EL (cell line): ENCODE measurements at places on chromosomes 3 and 15.

- no peak for DNase-seq
Measured at GRCh38 chr3:52233108-52233591, 5.8 kb downstream of the TWF2 start.

DNA sequence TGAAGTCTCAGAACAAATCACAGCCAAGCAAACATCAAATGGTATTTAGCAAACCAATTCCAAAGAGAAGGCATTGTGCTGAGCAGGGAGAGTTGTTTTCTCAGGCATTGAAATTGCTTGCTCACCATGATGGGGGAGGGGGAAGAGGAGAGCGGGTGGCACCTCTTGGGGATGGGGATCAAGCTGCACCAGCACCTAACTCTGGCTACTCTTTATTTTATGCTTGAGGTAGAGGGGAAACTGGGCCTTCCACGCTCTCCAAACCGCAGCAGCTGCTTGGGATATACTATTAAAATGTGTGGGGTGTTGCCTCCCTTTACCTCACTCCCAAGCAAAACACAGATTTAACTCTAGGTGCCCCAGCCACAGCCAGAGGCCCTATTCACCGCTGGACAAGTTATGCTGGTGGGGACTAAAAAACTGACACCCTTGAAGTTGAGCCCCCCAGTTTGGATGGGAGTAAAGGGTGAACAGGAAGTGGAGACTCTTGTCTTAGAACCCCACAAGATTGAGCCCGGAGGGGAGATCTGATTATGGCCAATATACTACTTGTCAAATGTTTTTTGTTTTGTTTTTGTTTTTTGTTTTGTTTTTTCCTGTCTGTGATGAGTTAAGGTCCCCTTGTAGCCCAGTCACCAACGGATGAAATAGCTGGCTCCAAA, 5.0 kb upstream of the FOXB1 start:
- DNase-seq = no peak

- DNase-seq = no peak
Measured at GRCh38 chr3:31922962-31923361, 58.1 kb downstream of the OSBPL10 start.

DNA sequence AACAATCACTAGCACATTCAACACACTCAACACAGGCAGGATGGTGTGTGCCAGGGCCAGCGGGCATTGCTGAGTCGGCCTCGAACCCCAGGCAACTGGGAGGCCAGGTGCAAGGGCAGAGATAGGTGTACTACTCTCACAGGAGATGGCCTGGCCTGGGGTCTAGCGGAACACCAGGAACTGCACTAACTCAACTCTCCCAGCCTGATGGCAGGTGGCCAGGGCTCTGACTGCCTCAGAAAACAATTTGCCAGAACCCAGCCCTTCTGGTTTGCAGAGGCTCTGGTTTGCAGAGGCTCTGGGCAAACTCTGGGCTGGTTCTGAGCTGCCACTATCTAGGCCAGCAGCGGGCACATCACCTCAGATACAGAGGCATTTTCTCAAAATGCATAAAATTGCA, 229.2 kb upstream of the CHRNA7 start:
- no peak for DNase-seq

DNA sequence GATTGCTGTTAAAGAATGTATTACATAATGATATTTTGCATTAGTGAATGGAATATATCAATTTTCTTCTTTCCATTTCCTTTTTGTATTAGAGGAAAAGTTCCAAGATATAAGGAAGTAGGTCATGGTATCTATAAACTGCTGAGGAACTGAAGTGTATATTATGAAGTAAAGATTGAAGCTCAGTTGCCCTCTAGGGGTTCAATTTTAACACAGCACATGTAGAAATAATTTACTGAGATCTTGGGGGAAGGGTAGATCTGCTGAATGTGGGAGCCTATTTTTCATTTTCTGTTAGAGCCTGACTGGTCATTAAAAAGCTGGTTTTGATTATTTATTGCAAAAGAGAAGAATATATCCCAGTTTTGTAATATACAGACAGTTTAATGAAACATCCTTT, 45.2 kb downstream of the CMC1 start:
- DNase-seq = peak; percentile 37

DNA sequence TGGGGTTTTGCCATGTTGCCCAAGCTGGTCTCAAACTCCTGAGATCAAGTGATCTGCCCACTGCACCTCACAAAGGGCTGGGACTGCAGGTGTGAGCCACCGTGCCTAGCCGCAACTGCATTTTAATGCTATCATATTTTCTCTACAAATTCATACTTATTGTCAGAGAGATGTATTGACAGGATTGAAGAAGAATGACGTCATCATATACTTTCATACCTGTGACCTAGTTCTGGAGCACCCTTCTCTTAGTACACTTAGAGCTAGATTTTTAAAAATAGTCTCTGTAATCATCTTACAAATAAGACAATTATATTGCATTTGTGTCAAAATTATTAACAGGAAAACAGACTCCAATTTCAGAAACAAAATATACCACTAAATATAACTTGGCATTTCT, 242.8 kb upstream of the PDZRN3 start:
- no peak for DNase-seq

GRCh38 chr3:188283347-188283746, 129.4 kb downstream of the LPP start:
- DNase-seq = no peak

DNA sequence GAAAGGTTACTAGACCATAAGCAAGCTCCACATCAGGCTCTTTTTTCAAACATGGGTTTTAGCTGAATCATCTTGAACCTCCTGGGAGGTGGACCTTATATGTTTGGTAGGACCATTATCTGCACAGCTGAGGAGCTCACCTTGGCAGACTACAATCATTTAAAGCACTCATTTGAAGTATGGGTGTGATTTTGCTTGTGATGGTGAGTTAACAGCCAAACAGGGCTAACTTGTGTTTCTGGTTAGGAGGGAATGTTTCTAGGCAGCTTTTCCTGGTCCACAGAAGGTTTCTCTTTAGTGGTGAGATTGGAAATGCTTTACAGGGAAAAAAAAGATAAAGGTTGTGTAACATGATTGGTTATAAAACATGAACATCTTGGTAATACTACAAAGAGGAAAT, 61.8 kb downstream of the ARHGEF26 start:
- no peak for DNase-seq

GRCh38 chr3:50652709-50653108, 22.0 kb upstream of the DOCK3 start:
- DNase-seq = peak; percentile 39

GRCh38 chr3:43753741-43754715, 63.3 kb downstream of the ABHD5 start:
- peak; percentile 92 for DNase-seq

- DNase-seq = peak; percentile 44
Measured at GRCh38 chr3:138124706-138125355, 7.4 kb downstream of the A4GNT start.

- DNase-seq = no peak
Measured at GRCh38 chr3:62142331-62143085, 230.8 kb downstream of the FEZF2 start.
